Left ventricle myocardium inferior (tissue), 1 donor: ENCODE measurements at places on chromosomes 13 and 19. TPM values are rescaled to one million over a fixed set of nuclear protein-coding genes. Genes with fewer than 3 reads are reported as not detected.

DNA sequence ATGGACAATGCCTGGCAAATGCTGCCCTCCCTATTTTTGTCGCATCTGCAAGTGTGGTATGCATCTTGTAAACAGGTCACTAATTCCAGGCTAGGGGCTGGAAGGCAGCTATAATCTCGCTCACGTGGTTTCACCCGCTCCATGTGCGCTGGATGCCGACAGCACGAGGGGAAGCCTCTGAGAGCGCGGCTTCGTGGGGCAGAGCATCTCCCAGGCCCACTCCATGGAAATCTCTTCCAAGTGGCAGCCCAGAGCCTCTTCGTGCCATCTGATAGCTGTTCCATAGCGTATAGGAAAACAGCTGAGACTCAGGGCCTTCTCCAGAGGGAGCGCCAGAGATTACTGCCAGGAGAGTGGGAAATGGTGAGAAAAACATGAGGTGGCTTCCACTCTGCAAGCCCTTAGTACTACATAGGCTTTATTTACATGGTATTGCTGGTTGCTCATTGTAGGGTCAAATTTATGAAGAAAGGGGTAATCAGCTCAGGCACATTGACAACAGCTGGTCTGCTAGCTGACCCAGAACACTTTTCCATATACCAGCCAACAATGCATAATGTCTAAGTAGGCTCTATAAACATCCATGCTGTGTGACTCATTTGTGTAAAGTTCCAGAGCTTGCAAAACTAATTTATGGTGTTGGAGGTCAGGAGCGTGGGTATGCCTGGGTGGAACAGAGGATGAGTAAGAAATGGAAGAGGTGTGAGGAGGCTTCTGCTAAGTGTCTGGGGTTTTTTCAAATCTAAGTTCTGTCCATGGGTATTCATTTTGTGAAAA lies 165.2 kb downstream of the SHISA2 start:
- H3K4me3 ChIP-seq = no peak overlapping the region
- DNase-seq = no peak
- H3K27me3 ChIP-seq = peaks cover 48% of the 10 kb centered on the region
- H3K36me3 ChIP-seq = no peaks in the 10 kb centered on the region
- no peaks in the 10 kb centered on the region for H3K4me1 ChIP-seq

DNA sequence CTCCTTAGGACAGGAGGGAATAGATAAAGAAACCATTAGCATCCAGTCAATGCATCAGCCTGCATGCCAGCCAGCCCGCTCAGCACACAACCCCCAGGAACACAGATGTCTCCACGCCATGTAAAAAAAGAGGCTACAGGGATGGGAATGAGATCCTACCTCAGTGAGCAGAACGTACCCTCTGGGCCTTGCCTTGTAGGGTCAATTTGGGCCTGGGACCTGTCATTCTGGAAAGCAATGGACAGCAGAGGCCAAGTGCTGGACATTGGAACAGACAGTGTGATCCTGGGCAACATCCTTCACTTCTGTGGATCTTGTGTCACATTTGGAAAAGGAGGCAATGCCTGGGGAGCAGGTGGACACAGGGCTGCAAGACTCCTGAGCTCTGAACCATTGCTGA lies 26.0 kb downstream of the VSTM2B start:
- DNase-seq = no peak
- no peak overlapping the region for H3K27ac ChIP-seq
- H3K4me1 ChIP-seq = no peaks in the 10 kb centered on the region

Gene ZNF558
- total RNA-seq = 10.8 TPM

Gene NXNL1
- 0.33 TPM for total RNA-seq
